ENCODE measurements at places on chromosomes 7 and 10.

DNA sequence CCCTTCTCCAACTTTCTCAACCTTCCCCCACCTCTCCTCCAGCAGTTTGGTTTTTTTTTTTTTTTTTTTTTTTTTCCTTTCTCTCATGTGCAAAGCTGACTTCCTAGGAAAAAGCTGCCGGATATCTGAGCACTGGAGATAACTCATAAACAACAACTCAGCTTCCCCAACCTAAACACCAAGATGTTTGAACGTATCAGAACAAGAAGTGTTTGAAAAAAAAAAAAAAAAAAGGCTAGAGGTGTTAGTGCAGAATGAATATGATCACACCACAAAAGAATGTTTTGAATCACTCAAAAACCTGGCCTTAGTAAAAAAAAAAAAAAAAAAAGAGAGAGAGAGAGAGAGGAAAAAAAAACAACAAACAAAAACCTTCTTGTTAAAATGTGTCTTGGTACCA, 11.2 kb downstream of the GATA3 start:
- DNase-seq, result no peak

- DNase-seq, result no peak
These were observed 11.2 kb downstream of the MNX1 start for GRCh38 chr7:156998988-156999957.

- no peak for DNase-seq
These were observed 107.7 kb downstream of the BAMBI start for GRCh38 chr10:28785018-28785417.

DNA sequence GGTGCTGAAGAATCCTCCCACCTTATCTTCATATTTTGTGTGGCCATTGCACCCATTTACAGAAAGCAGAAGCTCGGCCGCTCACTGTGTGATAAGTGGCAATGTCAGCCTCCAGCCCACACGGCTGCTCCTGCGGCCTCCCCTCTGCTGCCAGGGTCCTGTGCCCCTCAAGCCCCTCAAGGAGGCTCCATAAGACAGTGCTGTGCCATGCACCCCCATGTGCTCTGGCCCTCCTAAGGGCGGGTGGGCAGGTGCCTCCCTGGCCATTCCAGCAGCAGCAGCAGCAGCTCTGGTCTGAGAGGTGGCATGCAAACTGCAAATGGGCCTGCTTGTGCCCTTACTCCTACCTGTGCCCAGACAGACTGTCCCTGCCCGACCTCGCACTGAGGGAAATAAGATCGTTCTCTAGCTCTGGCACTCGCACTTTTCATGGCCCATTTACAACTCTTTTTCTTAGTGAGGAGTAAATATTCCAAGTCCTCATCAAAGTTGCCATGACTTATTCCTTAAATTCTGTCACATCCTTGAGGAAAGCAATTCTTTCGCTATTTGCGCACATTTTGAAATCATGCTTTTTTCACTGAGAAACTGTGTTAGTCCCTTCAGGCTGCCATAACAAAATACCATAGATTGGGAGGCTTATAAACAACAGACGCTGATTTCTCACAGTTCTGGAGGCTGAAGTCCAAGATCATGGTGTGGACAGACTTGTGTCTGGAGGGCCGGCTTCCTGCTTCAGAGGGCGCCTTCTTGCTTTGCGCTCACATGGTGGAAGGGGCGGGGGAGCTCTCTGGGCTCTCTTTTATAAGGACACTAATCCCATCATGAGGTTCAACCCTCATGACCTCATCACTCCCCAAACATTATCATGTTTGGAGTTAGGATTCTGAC, 187.8 kb downstream of the COBL start:
- DNase-seq, result no peak

- no peak for DNase-seq
These were observed 203.6 kb upstream of the AKR1E2 start for GRCh38 chr10:4622384-4622783.

DNA sequence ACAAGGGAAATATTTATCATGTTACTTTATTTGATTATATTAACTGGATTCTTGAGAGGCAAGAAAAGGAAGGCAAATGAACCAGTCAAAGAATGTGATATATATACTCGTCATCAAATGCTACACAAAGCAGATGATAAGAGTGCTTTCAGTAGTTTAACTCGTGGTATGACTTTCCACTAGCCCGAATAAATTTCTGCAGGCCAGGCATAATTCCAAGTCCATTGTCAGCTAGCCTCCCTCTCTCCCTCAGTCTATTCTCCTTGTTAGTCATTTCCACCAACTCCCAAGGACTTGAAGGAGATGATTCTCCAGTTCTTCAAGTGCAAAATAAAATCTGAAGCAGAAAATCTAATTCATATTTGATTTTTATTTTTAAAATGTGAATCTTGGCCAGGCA, 190.5 kb downstream of the GLI3 start:
- DNase-seq, result peak; percentile 91

- no peak for DNase-seq
These were observed 16.0 kb downstream of the MYOZ1 start for GRCh38 chr10:73625004-73625883.

DNA sequence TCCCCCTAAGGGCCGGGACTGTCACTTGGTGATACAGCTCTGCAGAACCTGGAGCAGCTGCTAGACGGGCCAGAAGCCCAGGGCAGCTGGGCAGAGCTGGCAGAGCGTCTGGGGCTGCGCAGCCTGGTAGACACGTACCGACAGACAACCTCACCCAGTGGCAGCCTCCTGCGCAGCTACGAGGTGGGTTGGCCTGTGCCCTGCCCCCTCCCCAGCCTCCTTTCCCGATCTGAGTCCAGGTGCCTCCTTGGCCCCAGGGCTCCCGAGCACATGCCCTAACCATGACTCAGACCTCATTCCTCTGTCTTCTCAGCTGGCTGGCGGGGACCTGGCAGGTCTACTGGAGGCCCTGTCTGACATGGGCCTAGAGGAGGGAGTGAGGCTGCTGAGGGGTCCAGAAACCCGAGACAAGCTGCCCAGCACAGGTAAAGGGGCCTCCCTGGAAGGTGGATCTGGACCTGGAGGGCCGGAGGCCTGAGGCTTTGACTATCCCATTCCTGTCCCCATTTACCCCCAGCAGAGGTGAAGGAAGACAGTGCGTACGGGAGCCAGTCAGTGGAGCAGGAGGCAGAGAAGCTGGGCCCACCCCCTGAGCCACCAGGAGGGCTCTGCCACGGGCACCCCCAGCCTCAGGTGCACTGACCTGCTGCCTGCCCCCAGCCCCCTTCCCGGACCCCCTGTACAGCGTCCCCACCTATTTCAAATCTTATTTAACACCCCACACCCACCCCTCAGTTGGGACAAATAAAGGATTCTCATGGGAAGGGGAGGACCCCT, 6.4 kb downstream of the NFKB2 start:
- DNase-seq, result peak; percentile 27

GRCh38 chr10:63352976-63353375, 112.8 kb downstream of the JMJD1C start:
- DNase-seq, result no peak

GRCh38 chr7:106731187-106731586, 70.2 kb upstream of the CCDC71L start:
- DNase-seq, result no peak

GRCh38 chr7:142776206-142776844, 5.6 kb downstream of the PRSS2 start:
- DNase-seq, result peak; percentile 90

- no peak for DNase-seq
These were observed 10.6 kb downstream of the UBE3C start for GRCh38 chr7:157149317-157149716.

DNA sequence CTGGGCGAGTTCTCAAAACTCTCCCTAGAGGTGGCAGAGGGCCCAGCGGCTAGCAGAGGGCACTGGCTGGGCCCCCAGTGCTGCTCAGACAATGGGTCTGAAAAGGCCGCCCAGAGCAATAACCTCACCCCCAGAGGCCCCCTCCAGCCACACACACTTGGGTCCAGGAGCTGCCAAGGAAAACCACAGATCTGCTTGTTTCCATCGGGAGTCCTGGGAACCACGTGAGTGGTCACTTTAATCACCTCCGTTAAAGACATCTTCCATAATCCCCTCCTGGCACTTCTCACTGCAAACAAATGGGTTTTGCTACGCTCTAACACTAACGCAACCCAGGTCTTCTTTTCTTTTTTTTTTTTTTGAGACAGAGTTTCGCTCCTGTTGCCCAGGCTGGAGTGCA, 30.0 kb downstream of the NUDT1 start:
- no peak for DNase-seq

DNA sequence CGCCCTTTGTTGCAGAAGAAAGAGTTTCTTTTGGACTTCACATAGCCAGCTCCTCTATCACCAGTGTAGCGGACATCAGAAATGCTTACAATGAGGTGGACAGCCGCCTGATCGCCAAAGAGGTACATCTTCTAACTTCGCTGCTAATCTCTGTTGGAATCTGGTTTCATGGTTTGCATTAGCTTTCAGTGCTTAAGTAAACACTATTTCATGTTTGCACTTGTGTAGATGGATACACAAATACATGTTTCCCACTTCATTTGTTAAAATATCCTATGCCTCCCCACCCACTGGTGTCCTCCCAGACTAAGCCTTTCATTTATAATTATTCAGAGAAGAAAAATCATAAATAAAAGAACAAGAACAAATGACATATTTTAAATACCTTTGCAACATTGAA, 103.9 kb downstream of the WDFY4 start:
- no peak for DNase-seq

- no peak for DNase-seq
These were observed 32.1 kb upstream of the PFKFB3 start for GRCh38 chr10:6170638-6171037.

- DNase-seq, result no peak
These were observed 6.5 kb downstream of the OR6B1 start for GRCh38 chr7:144006692-144007042.

DNA sequence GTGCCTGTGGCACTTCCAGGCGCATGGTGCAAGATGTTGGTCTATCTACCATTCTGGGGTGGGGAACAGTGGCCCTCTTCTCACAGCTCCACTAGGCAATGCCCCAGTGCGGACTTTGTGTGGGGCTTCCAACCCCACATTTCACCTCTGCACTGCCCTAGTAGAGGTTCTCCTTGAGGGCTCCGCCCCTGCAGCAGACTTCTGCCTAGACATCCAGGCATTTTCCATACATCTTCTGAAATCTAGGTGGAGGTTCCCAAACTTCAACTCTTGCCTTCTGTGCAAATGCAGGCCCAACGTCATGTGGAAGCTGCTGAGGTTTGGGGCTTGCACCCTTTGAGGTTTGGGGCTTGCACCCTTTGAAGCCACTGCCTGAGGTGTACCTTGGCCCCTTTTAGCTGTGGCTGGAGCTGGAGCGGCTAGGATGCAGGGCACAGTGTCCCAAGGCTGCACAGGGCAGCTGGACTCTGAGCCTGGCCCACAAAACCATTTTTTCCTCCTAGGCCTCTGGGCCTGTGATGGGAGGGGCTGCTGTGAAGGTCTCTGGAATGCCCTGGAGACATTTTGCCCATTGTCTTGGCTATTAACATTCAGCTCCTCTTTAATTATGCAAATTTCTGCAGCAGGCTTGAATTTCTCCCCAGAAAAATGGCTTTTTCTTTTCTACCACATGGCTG, 130.6 kb upstream of the EFCAB10 start:
- DNase-seq, result no peak

DNA sequence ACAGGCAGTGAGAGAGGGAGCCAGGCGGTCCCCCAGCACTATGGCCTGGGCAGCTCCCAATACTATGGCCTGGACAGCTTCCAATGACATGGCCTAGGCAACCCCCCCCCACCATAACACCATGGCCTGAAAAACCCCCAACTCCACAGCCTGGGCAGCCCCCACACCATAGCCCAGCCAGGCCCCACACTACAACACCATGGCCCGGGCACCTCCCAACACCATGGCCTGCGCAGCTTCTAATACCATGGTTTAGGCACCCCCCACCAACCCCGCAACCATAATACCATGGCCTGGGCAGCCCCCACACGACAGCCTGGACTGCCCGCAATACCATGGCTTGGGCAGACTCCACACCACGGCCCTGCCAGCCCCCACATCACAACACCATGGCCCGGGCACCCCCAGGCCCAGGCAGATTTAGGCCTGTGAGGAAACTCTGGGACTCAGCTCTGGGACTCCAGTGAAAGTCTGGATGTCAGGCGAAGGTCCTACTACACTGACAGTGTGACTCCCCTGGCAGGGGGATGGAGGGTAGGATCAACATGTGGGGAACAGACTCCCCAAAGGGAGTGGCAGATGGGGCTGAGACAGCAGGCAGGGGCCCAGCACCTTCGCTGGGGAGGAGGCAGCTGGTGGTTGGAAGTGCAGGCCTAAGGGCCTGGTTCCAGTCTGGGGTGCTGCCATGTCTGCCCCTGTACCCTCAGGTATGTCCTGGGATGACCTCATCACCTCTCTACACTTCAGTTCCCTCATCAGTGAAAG, 8.7 kb downstream of the CPXM2 start:
- DNase-seq, result no peak

- no peak for DNase-seq
These were observed 43.8 kb downstream of the PTPRN2 start for GRCh38 chr7:158543840-158544239.

DNA sequence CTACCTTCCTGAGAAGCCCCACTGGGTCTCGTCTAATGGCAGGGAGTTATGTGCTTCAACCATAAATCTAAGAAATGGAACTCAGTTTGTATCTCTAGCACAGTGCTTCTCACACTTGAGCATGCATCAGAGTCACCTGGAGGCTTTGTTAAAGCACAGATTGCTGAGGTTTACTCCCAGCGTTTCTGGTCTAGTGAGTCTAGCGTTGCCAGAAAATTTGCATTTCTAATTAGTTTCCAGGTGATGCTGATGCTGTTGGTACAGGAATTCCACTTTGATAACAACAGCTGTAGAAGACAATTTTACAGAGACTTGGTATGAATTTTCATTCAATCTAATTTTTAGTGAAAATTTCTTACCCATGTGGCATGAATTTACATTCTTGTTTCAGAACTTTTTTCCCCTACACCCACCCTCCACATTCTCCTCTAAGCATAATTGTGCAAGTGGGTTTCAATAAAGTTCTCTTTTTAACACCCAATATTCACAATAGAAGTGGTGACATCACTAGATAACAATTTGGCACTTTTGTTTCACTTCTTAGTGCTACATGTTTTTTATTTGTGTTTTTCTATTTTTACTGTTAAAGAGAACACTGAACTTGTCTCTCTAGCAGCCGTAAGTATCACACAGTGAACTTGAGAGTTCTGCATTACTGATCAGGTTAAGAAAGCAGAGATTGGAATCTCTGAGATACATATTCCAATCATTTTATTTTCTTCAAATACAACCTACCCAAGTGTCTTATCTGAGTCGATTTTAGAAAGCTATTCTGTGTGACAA, 48.4 kb upstream of the BET1 start:
- DNase-seq, result no peak

GRCh38 chr7:138247568-138248333, 171.5 kb downstream of the AKR1D1 start:
- DNase-seq, result peak; percentile 25

GRCh38 chr7:157520249-157520648, 183.4 kb downstream of the DNAJB6 start:
- DNase-seq, result no peak

- DNase-seq, result no peak
These were observed 1239.3 kb downstream of the TYW1 start for GRCh38 chr7:68235937-68236336.

GRCh38 chr10:43892062-43892770, 243.5 kb upstream of the ZNF32 start:
- DNase-seq, result peak; percentile 17

GRCh38 chr10:28880683-28880950, 203.3 kb downstream of the BAMBI start:
- peak; percentile 16 for DNase-seq
